ENCODE measurements at places on chromosomes 7 and 10.

GRCh38 chr10:14585287-14586193, 189.2 kb downstream of the FAM107B start:
- no peak for DNase-seq

DNA sequence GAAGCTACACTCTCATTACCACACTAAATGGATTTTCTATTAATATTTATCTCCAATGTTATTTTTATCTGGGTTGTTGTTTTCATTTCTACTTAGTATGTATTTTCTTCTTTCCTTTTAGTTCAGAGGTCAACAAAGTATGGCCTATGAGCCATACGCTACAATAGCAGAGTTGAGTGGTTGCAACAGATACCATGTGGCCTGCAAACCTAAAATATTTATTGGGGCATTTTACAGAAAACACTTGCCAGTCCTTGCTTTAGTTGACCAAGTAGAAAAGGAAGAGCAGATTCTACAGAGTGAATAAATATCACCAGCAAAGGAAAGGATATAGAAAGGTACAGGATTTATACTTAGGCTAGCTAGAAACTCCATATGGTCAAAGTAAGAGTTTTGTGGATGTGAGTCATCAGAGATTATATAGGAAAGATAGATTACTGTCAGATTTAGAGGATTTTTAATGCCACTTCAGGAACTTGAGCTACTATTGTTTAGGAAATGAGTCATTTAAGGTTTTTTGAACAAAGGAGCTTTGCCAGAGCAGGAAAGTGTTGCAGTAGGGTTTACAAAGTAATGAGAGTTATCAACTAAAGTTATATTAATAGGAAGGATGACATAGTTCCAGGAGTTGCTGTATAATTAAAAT, 323.3 kb upstream of the KAT6B start:
- no peak for DNase-seq

DNA sequence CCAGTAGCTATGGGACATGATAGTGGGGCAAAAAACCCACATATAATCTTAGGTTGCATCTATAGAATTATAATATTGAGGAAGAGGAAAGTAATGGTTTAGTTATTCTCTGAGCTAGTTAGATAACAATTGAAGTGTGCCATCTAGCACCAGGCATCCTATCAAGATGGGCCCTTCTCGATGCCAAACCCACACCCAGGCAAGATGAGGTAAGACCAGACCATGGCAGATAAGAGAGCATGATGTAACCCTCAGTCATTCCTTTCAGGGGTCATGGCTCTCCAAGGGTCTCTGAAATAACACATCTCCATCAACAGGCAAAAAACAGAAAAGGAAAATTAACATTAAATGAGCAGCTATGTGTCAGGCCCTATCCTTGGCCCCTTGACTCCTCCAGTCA, 128.7 kb downstream of the SH3PXD2A start:
- no peak for DNase-seq

DNA sequence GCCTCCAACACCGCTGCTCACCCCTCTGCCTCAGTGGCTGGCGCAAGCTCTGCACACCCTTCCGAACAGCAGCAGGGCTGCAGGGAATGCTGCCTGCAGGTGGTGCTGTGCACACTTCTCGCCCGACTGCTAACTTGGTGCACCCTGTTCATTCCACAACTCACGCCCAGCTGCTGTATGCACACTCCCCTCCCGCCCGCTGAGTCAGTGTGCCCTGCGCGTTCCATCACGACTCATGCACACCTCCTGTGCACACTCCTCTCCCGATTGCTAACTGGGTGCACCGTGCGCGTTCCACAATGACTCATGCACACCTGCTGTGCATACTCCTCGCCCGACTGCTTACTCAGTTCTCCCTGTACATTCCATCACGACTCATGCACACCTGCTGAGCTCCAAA, 21.5 kb downstream of the ADARB2 start:
- DNase-seq, result no peak

DNA sequence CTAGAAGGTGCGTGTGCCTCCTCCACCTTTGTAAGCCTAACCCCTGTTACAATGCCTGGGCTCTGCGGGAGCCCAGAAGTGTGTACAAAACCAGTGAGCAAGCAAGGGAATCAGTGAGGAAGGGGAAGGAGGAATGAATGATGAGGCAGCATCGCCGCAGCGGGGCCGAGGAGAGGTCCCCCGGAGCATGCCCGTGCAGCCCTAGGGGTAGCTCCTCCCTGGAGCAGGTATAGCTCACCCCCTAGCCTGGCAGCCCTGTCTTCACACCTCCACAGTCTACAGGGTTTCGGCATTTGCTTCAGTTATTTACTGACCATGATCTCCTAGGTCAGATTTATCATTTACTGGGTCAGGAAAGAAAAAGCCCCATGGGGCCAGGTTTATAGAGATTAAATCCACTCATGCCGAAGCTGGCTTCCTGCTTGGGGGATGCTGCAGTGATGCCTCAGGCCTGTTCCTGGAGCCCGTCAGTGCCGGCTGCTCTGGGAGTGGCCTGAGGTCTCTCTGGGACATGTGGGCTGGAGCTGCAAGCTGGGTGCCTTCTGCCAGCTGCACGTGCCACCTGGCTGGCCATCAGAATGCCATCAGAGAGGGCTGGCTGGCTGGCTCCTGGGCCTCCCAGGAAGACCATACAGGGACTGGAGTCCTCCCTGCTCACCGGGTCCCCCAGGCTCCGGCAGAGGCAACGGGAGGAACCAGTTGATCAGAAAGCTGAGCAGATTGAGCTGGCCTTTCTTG, 138.9 kb downstream of the GRK5 start:
- DNase-seq, result no peak

DNA sequence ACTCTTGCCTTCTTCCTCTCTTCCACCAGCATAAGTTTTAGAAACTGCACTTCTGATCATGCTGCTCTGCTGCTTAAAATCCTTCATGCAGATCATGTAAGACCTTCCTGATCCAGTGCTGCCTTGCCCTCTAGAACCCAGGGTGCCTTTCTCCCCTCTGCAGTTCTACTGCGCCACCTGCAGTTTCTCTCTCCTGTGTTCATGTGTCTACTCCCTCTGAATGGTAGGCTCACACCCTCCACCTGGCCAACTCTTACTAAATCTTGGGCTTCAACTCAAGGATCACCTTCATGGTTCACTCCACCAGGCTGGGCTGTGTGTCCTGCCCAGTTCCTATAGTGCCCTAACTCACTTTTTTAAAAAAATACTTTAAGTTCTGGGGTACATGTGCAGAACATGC, 174.6 kb upstream of the ITGB1 start:
- DNase-seq, result no peak

DNA sequence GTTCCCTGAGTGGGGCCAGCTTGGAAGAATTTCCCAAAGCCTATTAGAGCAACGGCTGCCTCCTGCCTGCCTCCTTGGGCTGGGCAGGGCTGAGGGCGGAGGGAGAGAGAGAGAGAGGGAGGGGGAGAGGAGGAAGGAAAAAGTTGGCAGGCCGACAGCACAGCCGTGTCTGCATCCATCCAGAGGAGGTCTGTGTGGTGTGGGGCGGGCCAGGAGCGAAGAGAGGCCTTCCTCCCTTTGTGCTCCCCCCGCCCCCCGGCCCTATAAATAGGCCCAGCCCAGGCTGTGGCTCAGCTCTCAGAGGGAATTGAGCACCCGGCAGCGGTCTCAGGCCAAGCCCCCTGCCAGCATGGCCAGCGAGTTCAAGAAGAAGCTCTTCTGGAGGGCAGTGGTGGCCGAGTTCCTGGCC, at the start of gene AQP1:
TSS of gene AQP1 (plus strand) at position 293 of the 409 bp plus-strand sequence. CDS start at position 350, 57 bp downstream.
- no peak for DNase-seq
